Mesothelial cell of epicardium (in vitro differentiated cells): ENCODE measurements at places on chromosomes 2 and 18.
A peak's percentile ranks its signal among the peaks of the same experiment; 100 is the strongest.

- no peak for DNase-seq
These were observed 162.0 kb downstream of the CAPN13 start for GRCh38 chr2:30645081-30645744.

GRCh38 chr2:240569523-240569997 lies 1.3 kb downstream of the RNPEPL1 start:
- peak; percentile 40 for DNase-seq

DNA sequence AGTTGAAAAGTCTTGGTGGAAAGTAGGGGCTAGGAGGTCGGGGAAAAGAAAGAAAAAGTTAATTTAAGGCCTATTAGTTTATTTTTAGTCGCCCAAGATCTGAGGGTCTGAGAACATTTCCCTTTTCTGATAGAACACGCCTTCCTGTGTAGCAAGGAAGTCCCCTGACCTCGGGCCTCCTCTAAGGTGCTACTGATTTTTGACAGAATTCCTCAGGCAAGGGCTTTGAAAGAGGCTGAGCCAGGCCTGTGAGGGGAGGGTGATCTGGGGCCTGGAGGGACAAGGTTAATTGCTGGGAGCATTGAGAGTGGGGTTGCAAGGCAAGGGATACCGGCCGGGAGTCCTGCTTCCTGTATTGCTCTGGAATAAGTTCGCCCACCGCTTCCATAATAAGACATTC lies 131.4 kb upstream of the MYCN start:
- DNase-seq = no peak

- no peak for DNase-seq
These were observed 480.0 kb downstream of the RIT2 start for GRCh38 chr18:42635378-42636048.

DNA sequence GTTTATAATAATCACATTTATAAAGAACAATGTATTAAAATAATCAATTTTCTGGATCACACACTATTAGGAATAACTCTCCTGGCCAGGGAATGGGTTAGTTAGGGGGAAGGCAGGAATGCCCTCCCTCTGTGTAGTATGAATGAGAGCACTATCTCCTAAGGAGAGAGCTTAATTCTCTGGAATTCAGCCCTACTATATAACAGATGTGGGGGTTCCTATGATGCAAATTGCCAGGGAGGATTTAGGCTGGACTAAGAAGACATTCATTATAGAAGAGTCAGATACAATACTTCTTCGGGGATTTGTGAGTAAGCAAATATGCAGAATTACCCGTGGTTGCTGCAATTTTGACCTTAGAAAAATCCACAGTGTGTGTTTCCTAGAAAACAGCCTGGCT lies 250.1 kb upstream of the VRK2 start:
- no peak for DNase-seq

DNA sequence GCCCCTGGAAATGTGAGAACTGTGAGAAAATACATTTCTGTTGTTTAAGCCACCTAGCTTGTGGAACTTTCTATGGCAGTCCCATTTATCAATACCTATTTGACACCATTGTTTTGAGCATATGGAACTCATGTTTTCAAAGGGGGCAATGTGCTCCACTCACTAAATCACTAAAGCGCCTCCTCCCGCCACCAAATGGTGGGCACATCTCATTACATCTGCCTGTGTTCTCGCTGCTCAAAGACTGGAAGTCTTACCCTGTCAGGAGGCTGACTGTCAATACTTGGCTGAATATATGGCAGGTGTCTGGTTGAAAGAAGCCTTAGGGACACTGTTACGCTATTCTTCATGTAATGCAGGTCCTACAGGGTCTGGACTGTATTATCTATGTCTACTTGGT lies 767.7 kb downstream of the TSN start:
- DNase-seq = no peak

GRCh38 chr2:171706152-171706803 lies 19.0 kb downstream of the DYNC1I2 start:
- DNase-seq = no peak

GRCh38 chr18:74334242-74334893 lies 18.7 kb downstream of the C18orf63 start:
- no peak for DNase-seq

DNA sequence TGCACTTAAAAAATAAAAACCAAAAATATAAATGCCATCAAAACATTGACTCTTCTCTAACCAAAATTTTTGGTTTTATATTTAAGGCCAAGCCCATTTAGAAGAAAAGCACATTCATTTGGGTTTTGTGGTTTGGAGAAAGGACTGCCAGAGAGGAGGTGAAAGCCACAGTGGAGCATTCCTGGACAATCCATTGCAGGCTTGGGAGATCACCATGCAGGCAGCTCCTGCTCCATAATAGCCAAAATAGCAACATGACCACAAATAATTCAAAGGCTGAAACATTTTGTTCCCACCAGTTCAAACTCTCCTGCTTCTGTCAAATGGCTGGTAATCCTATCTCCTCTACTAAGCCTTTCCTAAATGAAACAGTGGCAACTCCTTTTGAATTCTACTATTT lies 73.5 kb downstream of the GALNT3 start:
- DNase-seq = no peak

GRCh38 chr2:67516362-67516761 lies 119.2 kb downstream of the ETAA1 start:
- DNase-seq = no peak

DNA sequence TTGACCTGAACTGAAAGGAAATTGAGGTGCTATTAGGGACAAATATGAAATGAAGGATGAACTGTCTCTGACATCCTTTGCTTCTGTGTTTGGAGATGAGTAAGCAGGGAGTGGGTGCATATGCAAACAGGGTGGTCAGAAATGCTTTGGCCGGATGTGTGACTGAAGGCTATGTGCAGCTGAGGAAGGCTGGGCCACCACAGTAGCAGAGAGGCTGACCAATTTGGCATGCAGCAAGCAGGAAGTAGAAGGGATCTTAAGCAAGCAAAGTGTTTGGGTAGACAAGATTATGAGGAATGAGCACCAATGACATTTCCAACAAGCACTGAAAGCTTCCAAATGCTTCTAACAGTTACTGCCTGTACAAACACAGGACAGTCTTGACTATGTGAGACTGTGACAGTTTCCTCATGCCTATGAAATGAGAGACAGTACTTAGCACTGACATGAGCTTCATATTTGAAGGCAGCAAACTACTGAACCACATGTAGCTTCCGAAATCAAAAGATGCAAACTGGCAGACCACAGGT lies 3.3 kb upstream of the ACTR3 start:
- DNase-seq = no peak

- DNase-seq = no peak
These were observed 89.4 kb upstream of the APCDD1 start for GRCh38 chr18:10365021-10365500.

DNA sequence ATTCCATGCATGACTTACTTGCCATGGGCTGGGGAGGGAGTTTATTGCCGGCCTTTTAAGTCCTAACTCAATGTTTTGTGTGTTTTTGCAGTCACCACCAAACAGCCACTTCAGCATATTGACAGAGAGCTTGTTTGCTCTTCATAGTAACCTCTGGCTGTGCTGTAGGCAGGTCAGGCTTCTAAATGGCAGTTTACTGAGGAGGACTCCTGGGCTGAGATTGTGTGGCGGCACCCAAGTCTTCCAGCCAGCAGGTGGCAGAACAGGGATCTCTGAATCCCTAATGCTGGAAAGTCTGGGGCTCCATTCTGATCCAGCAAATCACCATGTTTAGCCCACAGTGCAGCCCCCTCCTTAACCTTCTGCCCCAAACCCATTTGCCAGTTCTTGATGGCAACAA lies 121.2 kb downstream of the CAPN13 start:
- no peak for DNase-seq

GRCh38 chr18:79111483-79111882 lies 42.3 kb downstream of the ATP9B start:
- DNase-seq = no peak

- DNase-seq = no peak
These were observed 81.1 kb upstream of the GLI2 start for GRCh38 chr2:120654381-120655134.

GRCh38 chr2:174259981-174260380 lies 11.6 kb upstream of the OLA1 start:
- DNase-seq = no peak

- DNase-seq = no peak
These were observed 33.3 kb downstream of the LONRF2 start for GRCh38 chr2:100289020-100289419.

GRCh38 chr2:2083113-2083758 lies 247.8 kb downstream of the MYT1L start:
- DNase-seq = no peak

DNA sequence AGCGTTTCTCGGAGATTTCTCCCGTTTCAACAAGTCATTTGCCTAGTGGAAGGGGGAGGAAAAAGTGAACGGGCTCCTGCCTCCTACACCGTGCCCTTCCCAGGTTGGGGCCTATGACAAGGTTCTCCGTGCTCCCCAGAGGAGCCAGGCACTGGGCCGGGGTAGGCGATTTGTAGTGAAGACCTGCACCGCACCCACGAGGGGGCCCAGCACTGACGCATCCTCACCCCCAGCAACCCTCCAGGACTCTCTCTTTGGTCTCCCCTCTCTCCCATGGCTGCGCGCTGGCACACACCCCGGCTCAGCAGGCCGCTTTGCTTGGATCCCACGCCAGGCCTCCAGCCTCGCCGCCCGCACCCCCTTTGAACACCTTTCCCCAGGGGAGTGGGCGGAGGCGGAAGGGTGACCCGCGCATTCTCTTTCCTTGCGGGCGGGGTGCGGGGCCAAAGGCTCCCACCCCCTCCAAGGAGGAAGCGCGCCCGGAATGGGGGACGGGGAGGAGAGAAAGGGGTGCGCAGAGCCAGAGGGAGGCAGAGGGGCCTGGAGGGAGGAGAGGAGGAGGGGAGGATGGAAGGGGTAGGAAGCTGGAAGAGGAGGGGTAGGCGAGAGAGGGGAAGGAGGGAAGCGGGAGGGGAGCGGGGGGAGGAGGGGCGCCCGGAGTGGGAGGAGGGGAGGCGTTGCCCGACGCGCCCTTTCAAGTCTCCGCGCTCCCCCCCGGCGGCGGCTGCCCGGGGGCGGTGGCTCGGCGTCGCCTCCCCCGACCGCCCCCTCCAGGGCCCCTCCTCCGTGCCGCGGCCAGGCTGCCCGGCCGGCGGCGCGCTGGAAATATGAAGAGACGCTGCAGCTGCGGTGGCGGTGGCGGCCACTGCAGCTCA lies at the start of gene APCDD1:
Gene APCDD1 (plus strand): TSS at position 830 of the 875 bp plus-strand sequence. CDS start 347 bp downstream, outside the sequence.
- peak; percentile 86 for DNase-seq

DNA sequence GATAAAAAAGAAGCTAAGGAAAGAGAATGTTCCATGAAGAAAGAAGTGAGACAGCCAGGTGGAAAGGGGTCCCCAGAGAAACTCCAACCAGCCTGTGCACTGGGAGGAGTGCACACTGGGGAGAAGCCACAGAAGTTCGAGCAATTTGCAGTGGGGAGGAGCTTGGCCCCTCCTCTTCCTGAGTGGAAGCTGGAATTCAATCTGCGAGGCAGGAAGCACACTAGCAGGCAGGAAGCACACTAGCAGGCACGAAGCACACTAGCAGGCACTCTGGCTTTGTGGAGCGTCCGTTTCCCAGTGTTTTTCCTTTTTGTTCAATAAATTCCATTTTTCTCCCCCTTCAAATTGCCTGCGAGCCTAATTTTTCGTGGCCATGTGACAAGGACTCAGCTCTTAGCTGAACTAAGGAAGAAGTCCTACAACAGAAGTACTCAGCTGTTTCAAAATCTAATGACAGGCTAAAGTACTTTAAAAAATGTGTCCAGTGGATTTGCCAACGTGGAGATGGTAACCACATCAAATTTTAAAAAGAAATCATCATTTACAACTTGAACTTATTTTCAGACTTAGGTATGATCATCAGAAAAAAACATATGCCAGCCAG lies 21.4 kb upstream of the SPIRE1 start:
- DNase-seq = no peak

GRCh38 chr2:26721115-26722032 lies 28.9 kb downstream of the KCNK3 start:
- no peak for DNase-seq

DNA sequence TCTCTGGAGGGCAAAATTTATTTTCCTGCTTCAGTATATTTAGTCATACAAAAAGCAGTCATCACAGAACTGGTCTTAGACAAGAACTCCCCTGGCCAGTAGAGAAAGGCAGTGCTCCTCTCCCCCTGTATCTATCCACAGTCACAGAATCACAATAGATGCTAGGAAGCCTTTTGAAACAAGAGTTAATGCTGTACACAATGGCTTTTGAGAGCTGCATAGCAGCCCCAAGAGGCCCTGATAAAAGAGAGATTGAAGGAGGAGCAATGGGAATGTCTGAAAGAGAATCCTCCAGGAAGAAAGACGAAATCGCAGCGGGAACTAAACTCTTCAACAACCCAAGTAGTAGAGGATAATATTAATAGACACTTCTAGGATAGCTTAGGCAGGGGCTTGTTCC lies 330.2 kb downstream of the RBM43 start:
- DNase-seq = no peak

DNA sequence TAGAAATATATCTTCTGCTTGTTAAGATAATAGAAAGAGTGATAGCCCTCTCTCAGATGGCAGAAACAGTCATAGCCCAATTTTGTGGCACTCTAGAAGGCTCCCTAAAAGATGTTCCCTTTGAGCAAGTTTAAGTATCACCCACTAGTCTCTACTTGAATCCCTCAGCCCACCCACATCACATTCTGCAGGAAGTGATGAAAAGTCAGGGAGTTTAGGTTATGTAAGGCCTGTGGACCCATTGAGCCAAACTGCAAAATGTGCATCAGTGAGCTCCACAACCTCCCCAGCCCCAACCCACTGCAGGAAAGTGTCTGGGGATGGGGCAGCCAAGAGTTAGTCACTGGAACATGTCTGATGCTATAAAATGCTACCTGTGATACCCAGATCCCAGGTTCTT lies 25.6 kb downstream of the ANKRD44 start:
- no peak for DNase-seq

DNA sequence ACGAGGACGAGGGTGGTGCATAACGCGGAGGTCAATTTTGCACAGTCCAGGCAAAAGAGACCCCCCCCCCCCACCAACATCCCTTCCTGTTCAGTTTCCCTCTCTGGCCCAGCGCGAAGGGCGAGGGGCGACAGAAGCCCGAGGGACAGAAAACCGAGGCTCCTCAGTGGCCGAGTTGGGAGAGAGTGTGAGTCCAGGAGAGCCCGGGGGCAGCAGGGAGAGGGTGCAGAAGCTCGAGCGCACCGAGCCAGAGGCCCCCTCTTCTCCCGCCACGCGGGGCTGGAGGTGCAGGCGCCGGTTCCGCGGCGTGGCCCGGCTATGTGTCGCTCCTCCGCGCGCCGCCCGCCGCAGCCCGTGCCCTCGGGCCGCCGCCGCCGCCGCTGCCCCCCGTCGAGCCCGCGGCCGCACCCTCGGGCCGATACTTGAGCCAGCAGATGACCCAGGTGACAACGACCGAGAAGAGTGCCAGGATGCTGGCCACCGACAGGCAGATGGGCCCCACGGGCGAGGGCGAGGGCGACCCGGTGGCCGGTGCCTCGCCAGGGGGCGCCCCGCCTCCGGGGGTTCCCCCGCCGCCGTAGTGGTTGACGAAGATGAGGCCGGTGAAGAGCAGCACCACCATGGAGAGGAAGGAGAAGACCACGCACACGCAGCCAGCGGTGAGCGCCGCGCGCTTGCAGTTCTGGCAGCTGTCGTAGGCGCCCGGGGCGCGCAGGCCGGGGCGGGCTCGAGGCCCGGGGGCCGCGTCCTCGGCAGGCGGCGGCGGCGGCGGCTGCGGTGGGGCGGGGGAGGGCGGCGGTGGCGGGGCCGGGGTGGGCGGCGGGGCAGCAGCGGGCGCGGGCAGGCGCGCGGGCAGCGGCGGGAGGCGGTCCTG lies 20.2 kb upstream of the PAX3 start:
- DNase-seq = no peak
